ENCODE measurements at places on chromosomes 2 and 18.

DNA sequence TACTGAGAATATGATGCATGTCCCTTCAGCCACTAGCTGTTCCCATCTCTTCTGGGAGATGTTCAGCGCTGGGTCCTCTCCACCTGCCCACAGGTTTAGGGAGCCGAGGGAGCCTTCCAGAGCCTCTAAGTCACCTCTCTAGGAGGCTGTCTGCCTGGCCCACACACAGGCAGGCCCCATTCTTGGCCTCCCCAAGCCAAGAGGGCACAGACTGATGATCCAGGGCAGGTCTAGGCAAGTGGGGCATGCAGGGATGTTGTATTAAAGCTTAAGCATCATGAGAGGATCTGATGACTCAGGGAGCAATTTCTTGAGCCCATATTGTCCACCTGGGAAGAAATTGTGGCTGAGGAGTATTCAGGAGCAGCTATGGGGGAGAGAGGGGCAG, 19.9 kb downstream of the TMSB10 start:
- DNase-seq, result no peak

- no peak for DNase-seq
These were observed 55.2 kb downstream of the SNORC start for GRCh38 chr2:232925153-232925820.

DNA sequence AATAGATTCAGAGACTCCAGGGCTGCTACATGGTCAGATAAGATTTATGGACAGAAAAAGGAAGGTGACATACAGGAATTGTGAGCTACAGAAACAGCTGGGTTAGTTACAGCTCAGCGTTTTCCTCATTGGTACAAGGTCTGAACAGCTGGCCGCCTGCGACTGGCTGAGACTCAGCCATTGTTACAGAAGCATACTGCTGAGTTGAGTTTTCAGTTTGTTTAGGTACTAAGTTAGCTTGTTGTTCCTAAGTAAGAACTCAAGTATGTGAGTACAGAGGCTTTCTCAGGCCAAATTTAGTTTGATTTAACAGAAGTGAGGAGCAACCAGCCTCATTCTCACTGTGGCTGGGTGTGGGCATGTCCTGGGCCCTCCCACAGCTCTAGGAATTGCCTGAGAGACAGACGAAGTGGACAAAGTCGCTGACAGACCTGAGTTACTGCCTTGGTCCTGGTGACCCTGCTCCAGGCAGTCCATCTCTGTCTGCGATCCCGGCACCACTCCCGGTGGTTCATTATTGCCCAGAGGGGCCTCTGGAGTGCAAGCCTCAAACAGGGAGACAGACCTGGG, 27.8 kb upstream of the RHOB start:
- DNase-seq, result peak; percentile 42

GRCh38 chr2:194443926-194444325, 1213.1 kb upstream of the SLC39A10 start:
- no peak for DNase-seq

DNA sequence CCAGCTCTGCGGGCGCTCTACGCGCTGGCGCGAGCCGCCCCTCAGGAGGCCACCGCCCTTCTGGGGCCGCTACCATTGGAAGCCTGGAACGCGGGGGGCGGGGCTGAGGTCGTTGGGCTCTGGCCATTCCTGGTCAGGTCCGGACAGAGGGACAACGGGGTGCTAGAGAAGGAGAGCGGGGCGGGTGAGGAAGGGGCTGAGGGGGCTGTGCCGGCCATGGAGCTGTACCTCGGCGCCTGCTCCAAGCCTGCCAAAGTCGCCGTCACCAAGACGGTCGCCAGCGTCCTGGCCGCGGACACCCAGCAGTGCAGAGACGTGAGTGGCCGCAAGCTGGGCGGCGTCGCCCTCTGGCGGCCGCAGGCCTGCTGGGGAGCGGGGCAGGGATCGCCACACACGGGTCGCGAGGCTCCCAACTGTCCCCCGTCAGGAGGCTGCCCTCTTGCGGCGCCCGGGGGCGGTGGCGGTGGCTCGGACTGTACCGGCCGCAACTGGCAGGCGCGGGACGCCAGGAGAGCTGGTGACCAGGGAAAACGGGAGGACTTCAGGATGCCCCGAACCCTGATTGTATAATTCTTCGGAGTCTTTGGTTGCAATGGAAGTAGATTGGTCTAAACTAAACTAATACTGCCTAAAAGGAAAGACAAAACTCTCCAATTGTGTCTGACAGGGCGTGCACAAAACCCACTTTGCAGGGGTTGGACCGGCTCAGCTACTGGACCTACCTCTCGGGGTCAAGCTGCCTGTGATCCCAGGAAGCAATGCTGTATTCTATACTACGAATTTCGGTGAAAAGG, at the start of gene FSIP2:
Gene FSIP2, plus strand, starts transcription at position 126 of the 794 bp plus-strand sequence. Its CDS starts 91 bp downstream, at position 217.
- no peak for DNase-seq

GRCh38 chr2:45432406-45432805, 178.7 kb downstream of the SRBD1 start:
- no peak for DNase-seq
